ENCODE measurements at places on chromosomes 6 and 20. TPM values are rescaled to one million over a fixed set of nuclear protein-coding genes. Genes with fewer than 3 reads are reported as not detected.

DNA sequence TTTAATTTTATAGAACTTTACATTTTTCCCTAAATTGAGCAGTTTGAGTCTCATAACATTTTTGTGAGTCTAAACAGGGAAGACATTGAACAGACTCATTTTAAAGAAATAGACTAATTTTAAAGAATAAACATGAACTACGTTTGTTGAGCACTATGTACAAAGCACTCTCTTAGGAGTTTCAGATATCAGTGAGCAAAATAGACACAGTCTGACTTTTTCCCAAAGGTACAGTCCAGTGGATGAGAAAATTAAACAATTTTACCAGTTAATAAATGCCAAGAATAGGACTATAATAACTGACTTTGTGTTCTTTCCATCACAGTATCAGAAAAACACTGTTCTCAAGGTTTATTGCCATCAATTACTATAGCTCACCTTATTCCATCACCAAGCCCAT, 18.1 kb downstream of the OPRM1 start:
- DNase-seq, result no peak

DNA sequence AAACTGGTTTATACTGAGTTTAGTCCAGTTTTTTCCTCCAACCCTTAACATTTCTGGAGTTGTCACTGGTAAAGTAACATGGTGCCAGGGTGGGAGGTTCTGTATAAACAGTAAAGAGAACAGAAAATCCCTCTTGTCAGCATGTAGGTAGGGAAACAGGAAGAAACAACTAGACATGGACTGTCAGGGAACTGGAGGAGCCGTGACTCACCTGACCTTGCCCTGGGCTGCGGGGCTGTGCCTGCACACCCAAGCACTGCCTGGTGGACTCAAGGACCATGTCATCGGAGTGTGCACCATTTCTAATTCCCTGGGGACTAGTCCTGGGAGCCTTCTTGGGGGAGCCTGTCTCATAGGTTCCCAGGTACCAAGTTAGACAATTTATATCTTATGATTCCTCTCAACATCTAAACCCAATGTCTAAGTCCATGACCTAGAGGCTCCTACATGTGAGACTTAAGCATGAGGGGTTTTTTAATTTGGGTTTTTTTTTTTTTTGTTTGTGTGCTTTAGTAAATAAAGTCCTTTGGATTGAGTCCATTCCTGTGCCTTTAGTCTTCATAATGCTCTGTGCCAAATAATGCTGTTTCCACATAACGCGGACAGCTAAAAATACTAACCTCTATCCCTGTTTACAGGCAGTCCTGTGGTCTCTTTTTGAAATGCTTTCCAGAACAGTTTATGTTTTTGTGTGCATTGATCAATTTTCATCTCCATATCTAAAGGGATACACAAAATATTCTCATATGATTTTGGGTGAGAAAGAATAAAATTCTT, 136.9 kb upstream of the SUPT3H start:
- DNase-seq, result no peak

DNA sequence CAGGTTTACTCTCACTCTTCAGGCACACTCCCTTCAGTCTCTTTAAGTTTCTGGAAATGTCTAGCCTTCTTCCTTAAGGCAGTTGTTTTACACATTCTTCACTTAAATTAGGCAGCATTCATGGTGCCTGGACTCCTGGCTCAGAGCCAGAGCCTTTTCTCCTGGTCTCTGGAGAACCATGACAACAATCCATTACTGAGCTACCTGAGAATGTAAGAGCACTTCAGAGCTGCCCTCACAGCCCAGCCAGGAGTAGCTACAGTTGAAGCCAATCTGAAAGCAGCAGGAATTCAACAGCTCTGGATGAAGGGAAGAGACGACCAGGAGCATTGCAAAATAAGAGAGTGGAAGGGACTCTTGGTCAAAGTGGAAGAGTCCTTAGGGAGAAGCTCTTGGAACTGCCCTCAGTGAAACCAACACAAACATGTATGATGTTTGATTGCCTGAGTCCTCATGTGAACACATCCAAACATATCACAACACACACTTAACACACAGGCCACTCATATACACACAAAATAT, 416.8 kb upstream of the SPTLC3 start:
- no peak for DNase-seq

The HSD17B8 gene
- total RNA-seq, result 10.3 TPM

The CARMIL1 gene
- total RNA-seq, result 2.6 TPM

The DAAM2 gene
- total RNA-seq, result 0.06 TPM

Measured in NCI-H460 (cell line).